ENCODE measurements at places on chromosomes 4 and X. TPM values are rescaled to one million over a fixed set of nuclear protein-coding genes. Genes with fewer than 3 reads are reported as not detected.

The HOPX gene
- 1,330 TPM for total RNA-seq

The TMSB15A gene
- not detected for total RNA-seq

The AKAP4 gene
- not detected for total RNA-seq

The PGAM4 gene
- total RNA-seq = not detected

The SPANXN3 gene
- total RNA-seq = not detected

The ASB12 gene
- total RNA-seq = 0.49 TPM

The REELD1 gene
- 0.96 TPM for total RNA-seq

The ADGRG4 gene
- not detected for total RNA-seq

The TMEM128 gene
- total RNA-seq = 24.5 TPM

The HSFX3 gene
- not detected for total RNA-seq

The HPGD gene
- total RNA-seq = 204 TPM

The POU3F4 gene
- not detected for total RNA-seq

The CXXC4 gene
- total RNA-seq = 0.91 TPM

The HSPA4L gene
- 20.6 TPM for total RNA-seq

The PIR gene
- 6.3 TPM for total RNA-seq

The PPA2 gene
- total RNA-seq = 90.4 TPM

The SMR3B gene
- total RNA-seq = not detected

The SASH3 gene
- total RNA-seq = 0.25 TPM
